ENCODE measurements at places on chromosomes 7 and 10.

DNA sequence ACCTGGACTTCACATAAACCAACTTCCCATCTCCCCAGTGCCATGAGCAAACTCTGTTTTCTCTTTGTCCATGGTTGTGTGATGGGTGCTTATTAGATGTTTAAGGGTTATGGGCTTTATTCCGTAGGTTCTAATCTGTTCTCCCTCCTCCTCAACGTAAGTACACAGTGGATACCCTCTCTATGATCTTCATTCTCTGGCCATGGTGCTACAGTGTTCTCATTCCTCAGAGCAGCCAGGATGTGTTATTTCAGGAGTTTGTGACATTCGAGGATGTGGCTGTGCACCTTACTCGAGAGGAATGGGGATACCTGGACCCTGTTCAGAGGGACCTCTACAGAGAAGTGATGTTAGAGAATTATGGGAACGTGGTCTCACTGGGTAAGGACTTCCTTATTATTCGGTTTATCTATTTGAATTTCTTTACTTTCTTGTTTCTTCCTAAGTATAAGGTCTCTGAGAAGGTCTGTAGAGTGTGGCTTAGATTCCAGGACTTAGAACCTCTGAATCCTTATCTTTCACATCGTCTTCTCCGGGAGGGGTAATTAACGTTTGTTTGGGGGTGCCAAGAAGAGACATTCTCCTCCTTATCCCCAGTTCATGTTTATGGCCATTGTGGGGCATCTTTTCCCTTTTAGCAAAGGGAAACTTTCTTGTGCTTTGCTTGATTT lies 3.8 kb downstream of the ZNF655 start:
- no peak for DNase-seq

DNA sequence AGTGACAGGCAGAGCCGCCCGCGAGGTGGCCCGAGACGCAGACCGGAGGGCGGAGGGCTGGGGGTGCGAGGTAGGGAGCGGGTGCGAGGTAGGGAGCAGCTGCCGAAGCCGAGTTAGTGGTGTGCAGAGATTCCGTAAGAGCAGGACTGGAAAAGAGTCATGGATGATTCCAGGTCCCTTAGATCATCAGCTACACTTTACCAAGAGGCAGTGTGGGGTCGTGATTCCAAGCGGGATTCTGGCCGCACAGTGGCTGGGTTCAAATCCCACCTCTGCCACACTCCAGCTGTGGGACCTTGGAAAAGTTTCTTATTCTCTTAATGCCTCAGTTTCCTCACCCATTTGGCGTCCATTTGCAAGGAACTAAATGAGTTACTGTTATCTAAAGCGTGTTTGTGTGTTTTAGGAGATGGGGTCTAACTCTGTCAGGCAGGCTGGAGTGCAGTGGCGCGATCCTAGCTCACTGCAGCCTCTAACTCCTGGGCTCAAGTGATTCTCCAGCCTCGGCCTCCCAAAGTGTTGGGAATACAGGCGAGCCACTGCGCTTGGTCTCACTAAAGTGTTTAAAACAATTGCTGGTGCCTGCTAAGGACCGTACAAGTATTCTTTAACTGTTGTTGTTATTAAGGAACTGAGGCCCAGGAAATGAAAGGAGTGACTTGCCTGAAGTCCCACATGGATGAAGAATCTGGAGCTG lies 1.1 kb downstream of the NDUFB2 start:
- no peak for DNase-seq

GRCh38 chr10:3588346-3588745 lies 196.7 kb downstream of the KLF6 start:
- DNase-seq, result no peak

DNA sequence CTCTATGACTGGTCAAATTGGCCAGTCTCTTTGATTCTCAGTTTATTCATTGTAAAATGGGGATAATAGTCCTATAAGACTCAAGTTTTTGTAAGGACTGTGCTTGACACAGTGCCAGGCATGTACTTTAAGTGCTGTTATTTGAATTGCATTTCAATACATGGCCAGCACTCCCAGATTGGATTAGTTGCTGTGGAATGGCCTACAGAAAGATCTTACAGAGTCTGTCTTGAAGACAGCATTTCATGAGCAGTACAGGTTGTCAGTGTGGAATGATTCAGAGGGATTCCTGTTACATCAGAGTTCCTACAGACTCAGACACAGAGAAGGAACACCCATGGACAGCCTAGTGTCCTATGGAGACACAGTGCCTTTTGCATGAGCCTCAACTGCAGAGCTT lies 238.1 kb upstream of the BMPER start:
- no peak for DNase-seq

DNA sequence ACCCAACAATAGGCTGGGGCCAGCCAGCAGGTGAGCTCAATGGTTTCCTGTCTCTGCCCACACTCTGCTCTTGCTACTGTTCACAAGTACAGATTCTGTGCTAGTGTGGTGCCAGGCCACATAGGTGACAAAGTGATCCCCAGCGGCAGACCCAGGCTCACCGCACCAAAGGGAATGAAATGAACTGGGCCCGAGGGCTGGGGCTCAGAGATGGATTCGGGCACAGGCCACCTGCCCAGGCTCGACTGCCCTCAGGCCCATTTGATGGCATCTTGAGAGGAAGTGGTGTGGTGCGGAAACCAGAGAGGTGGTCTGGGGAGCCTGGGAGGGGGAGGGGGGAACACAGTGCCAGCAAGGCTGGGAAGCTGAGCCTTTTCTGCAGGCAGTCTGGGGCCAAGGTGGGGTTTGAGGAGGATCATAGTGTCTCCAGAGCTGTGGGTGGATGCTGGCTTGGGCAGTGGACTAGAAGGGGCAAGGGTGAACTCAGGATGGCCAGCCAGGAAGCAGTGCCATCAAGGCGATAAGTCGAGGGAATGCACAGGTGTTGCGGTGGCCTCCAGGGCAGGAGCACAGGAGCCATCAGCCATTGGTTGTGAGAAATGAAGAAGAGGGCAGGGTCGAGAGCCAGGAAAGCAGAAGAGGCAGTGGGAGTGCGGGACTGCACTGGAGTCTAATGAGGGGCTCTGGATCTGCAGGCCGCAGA lies 85.2 kb downstream of the ARHGAP22 start:
- no peak for DNase-seq

- DNase-seq, result no peak
Observed at GRCh38 chr10:35822316-35822715, 180.2 kb upstream of the FZD8 start.

DNA sequence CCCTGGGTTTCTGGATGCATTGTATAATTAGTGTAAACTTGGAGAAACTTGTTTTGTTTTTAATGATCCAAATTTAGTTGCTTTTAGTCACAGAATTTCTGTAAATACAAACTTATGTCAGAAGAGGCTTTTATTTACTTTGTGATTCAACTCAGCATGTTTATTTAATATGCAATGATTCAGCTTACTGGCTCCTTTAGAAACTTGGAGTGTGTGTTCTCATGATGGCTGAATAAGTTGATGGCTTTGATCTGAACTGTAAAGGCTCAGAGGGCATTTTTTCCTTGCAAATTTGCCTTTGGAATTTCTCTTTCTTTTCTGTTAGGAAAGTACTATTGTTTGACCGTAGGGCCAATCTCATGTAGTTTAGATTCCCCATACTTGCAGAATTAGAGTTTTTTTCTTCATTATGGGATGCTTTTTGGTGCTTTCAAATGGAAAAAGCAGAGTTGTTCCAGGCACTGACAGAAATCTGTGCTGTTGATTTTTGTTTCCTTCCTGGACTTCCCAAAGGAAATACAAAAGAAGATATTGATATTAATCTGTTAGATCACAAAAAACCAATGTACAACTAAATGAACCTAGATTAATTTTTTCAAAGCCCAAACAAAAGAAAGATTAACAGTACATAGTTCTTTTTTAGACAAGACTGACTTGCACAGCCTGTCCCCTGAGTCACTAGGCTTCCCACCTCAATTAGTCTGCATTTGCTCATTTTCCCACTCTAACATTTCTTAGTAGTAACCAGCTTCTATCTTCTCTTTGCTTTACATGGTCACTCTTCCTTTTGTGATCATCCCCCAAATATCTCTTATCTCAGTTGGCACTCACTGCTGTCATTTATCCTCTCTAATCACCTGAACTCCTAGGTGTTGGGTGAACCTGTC lies 96.8 kb upstream of the AGR3 start:
- DNase-seq, result no peak

- no peak for DNase-seq
Observed at GRCh38 chr10:47364366-47364765, 16.2 kb downstream of the RBP3 start.

GRCh38 chr10:132135053-132135872 lies 51.5 kb upstream of the DPYSL4 start:
- no peak for DNase-seq

GRCh38 chr7:146660839-146661238 lies 544.2 kb downstream of the CNTNAP2 start:
- no peak for DNase-seq

DNA sequence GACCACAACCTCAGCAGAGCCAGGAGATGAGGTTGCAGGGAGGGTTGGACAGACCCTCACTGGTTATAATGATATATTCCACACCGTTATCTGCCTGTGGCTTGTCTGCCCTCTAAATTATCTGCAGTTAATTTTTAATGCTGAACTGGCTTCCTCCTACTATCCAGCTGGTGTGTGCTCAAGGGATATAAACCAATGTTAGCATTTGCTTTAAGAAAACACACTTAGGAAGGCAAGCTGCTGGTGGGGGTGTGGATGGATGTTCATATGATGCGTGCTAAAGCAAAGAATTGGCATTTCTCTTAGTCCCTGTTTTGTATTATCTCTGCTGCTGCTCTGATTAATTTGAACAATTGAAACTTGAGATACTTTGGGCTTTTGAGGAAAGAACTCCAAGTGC lies 132.2 kb upstream of the NPVF start:
- DNase-seq, result no peak

DNA sequence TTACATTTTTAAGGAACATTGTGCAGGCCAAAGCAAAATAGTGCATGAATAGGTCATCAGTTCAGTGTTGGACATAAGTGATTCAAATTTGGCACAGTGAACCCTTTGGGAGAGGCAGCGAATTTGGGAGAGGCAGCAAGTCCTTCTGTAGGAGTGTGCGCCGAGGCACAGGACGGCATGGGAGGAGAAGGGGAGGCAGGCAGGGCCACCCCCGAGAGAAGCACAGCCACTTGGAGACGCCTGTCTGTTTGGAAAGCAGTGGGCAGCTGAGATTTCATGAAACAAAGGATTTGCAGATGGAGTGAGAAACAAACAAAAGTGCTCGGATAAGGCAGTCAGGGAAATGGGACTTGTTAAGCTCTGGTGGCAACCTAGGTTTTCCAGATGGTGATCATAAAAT lies 30.6 kb downstream of the VIPR2 start:
- DNase-seq, result no peak

DNA sequence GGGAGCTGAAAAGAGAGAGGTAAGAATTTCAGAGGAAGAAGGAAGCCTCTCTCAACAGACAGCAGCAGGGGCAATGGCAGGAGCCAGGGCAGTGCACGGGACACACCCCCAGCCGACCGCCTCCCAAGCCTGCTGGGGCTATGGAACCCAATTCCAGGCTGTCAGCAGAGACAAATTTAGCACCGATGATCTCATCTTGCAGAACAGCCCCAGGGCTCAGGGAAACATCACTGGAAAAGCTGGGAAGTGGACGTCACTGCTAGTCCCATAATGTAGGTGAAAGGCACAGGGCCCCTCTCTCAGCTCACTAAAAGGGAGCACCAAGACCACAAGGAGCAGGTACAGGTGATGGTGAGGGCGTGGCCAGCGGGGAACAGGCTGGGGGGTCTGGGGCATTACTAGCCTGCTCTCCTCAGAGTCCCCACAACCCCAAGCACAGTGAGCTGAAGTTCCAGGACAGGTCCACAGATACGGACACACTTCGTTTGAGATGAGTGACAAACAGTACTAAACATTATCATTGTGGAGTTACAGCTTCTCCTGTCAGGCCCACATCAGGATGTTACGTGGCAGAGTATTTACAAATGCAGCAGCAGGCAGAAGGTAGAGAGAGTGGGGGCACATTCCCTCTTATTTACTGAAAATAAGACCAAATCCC lies 103.7 kb downstream of the PLXNA4 start:
- DNase-seq, result no peak

- DNase-seq, result no peak
Observed at GRCh38 chr7:96330193-96330592, 8.3 kb upstream of the SLC25A13 start.

- no peak for DNase-seq
Observed at GRCh38 chr10:58115218-58116050, 152.3 kb downstream of the IPMK start.

GRCh38 chr7:75925717-75926435 lies 10.9 kb downstream of the POR start:
- DNase-seq, result no peak

DNA sequence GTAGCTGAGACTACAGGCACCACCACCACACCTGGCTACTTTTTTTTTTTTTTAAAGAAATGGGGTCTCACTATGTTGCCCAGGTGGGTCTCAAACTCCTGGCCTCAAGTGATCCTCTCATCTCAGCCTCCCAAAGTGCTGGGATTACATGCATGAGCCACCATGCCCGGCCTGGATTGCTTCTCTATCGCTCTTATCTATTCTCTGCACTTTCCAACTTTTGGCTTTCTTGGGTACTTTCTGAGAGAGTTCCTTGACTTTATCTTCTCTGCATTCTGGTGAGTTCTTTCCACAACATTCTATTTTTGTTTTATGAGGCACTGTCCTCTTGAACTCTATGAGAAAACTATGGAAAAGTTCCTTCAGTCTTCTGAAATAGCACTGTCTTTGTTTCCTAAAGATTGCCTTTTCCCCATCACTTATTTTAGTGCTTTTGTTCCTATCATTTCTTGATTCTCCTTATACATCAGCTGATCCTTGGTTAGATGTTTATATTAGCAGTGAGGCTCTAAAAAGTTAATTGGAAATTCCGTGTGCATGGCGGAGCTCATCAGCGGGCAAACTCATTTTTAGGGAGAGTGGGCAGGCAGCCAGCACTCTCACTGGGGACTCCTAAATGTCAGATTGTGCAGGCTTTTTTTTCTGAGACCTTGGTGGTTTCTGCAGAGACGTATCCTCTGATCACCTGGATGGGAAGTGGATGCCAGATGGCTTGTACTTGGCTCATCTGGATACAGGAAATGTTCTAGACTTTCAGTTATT lies 43.9 kb downstream of the HIP1 start:
- DNase-seq, result no peak

- DNase-seq, result no peak
Observed at GRCh38 chr10:88066319-88066718, 202.9 kb downstream of the PTEN start.

- no peak for DNase-seq
Observed at GRCh38 chr7:111364413-111364812, 197.9 kb downstream of the IMMP2L start.

DNA sequence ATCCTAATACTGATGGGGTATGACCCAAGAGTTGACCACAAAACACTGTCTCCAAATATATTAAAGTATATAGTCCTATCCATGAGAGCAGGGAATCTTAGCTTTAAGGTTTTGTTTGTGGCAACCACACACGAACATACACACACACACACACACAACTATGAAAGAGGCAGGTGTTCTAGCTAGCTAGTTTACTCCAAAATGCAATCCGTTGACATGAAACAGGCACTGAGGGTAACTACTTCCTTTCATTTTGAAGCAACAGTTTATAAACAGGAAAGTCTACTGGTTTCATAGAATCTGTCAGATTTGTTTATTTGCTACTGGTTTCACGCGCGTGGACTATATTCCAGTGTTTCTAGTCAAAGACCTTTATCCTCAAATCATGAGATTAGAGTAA lies 14.8 kb downstream of the HTR5A start:
- DNase-seq, result no peak
